ENCODE measurements at places on chromosomes 16 and 17.
A peak's percentile ranks its signal among the peaks of the same experiment; 100 is the strongest.

- no peak for DNase-seq
These were observed 19.6 kb downstream of the PIK3R6 start for GRCh38 chr17:8847891-8848290.

GRCh38 chr17:34365340-34365739 is 2.3 kb upstream of the CCL1 start:
- DNase-seq = no peak

GRCh38 chr17:38343608-38344419 is at the start of gene GPR179:
Gene GPR179, minus strand, starts transcription at chr17:38343956. Its CDS starts 167 bp downstream, at chr17:38343789.
- no peak for DNase-seq

DNA sequence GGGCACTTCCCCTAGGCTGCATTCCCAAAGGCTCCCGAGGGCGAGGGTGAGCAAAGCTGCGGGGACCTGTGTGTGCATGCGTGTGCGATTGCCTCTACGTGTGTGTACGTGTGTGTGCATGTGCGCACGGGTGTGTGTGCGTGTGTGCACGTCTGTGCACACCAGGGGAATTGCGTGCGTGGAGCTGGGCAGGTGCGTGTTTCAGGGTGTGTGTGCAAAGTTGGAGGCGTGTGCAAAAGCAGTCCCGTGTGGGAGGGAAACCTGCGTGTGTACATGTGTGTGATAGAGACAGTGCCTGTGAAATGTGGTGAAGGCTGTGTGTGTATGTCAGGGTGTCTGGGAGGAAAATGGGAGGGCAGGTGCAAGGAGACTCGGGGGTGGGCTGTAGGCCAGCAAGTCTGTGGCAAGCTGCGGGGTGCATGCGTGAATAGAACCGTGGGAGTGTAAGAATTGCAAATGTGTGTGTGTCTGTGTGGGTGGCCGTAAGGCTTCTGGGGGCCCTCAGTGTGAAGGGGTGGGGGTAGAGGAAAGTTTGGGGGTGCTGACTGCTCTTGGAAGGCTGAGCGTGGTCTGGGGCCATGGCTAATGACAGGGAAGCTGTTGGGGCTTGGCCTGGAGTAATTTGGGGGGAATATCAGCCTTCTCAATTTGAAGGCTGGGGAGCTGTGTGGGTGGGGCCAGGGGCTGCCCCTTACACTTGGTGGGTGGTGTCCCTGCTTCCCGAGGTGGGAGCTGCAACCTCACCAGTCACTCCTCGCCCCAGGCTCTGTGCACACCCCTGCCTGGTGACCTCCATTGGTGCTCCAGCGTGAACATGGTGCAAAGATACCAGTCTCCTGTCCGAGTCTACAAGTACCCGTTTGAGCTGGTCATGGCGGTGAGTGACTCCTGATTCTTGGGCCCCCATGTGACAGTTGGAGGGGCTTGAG is 644 bp downstream of the SEC14L5 start:
- no peak for DNase-seq

DNA sequence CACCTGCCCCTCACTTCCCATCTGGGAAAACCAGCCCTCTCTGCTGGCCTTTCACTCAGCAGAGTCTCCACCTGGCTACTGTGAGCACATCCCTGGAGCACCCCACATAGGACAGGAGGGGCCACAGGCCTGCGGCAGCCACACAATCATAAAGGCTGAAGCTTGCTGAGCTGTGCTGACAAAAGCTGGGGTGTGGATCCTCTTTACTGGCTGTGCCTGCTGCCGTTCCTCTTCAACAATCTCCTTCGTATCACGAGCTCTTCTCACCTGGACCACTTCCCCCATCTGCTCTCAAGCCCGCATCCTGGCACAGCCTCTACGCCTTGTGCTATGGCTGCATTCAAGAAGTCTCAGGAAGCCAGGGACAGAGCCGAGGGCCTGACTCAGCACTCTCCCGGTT is 86.1 kb downstream of the ZNF778 start:
- no peak for DNase-seq

DNA sequence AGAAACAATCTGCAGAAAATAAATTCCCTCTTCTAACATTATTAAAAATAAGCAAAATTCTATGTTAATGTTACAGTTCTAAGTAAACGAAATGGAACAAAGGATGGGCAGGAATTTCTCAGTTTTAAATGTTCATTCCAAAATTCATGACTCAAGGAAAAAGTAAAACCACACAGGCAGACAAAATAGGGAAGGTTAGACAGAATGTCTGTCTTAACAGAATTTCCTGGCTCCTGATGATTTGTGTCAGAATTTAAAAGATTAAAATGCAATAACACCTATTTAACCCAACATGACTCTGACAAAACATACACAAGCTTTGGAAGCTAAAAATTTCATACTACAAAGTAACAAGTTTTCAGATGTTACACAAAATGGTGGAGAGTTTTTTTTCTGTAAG is 42.8 kb downstream of the SPOP start:
- peak; percentile 19 for DNase-seq

- peak; percentile 65 for DNase-seq
These were observed 386.2 kb downstream of the SNX29 start for GRCh38 chr16:12362482-12363458.

GRCh38 chr17:19672009-19672750 is 23.6 kb downstream of the ALDH3A2 start:
- peak; percentile 31 for DNase-seq

DNA sequence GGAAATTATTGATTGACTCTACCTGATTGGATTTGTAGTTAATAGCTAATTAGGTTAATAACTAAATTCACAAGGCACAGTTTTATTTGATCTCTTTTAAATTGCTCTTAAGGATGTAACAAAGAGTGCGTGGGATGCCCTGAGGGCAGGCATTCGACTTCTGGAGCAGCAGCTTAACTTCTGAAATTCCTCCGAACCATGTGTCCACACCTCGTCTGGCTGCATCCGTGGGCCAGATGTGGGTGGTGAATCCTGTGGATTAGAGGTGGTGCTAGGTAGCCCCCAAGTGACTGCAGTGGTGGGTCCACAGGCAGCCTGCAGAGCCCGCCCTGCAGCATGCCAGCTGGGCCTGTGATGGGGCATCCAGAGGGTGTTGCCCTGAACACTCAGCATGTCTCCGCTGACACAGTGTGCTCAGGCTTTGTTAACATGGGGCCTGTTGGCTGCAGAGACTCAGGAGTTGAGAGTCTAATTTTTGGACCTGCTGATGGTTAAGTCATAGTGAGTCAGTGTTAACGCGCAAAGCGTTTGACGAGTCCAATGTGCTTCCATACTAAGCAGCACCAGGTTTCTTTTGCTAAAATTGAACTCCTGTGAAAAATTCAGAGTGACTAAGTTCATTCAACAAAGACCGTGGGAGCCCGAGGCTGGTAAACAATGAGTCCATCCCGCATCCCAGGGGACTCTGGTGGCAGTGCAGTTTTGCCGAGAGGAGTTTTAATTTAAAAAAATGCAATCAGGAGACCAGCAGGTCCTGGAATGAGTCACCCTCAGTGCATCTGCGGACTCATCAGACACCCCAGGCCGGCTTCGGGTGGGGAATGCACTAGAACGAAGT is 3.8 kb upstream of the NPB start:
- DNase-seq = peak; percentile 73

DNA sequence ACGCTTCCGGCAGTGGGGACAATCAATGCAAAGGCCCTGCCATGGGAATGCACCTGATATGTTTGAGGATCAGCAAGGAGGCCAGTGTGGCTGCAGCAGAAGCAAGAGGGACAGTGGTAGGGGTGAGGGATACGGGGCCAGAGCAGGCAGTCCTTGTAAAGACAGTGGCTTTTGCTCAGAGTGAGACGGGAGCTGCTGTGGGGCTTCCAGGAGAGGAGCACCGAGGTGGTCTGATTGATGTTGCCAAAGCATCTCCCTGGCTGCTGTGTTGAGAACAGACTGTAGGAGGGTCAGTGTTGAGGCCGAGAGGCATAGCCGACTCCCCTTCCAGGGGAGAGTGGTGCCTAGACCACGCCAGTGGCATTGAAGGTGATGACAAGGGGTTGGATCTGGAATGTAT is 11.4 kb upstream of the SPNS2 start:
- DNase-seq = no peak

DNA sequence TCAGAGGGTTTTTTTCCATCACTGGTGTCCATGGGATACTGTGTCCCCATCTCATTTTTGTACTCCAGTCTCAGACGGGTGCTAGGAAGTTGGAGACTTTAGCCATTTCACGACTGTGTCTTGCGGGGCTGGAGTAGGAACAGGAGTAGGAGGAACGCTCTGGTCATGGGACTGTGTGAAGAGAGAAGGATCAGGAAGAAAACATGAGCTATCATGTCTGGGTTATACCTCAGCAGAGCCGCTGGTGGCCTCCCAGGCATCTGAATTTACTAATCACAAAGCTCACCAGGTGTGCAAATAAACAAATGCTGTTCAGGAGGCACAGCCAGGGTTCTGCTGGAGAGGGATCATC is 225.4 kb downstream of the SEC14L1 start:
- no peak for DNase-seq

DNA sequence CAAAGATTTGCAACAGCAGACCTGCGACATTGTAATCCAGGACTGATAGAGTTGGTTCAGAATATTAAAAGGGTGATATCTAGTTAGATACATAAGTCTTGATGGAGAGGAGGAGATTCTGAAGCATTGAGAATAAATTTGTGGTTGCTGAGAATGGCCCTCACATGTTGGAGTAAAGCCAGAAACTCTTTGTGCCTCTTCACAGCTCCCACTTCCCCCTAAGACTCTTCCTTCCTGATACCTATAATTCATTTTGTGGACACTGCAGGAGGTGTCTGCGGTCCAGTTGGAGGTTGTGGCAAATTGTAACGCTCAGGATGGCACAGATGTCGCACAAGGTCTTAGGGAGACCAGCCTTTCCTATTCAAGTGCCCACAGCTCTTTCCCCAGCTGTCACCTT is 17.5 kb downstream of the WWOX start:
- DNase-seq = no peak

DNA sequence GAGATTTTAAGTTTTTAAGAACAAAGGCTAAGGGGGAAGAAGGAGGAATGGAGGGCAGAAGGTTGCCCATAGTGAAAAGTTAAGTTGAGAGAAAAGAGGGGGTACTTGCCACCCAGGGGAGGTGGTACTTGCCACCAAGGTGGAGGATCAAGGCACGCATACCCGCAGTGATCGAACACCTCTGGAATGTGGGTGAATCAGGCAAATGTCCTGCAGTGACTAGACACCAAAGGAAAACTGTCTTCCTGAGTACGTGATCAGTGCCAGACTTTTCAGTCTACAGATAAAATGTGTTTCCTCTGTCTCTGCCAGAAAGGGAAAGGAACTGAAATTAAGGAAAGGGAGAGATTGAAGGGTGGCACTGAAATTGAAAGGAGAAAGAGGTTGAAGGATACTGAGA is 2285.3 kb downstream of the TP53TG3F start:
- no peak for DNase-seq

GRCh38 chr17:15168379-15168778 is 96.7 kb downstream of the PMP22 start:
- DNase-seq = no peak

- DNase-seq = no peak
These were observed 1.6 kb downstream of the CPNE7 start for GRCh38 chr16:89577055-89577759.

DNA sequence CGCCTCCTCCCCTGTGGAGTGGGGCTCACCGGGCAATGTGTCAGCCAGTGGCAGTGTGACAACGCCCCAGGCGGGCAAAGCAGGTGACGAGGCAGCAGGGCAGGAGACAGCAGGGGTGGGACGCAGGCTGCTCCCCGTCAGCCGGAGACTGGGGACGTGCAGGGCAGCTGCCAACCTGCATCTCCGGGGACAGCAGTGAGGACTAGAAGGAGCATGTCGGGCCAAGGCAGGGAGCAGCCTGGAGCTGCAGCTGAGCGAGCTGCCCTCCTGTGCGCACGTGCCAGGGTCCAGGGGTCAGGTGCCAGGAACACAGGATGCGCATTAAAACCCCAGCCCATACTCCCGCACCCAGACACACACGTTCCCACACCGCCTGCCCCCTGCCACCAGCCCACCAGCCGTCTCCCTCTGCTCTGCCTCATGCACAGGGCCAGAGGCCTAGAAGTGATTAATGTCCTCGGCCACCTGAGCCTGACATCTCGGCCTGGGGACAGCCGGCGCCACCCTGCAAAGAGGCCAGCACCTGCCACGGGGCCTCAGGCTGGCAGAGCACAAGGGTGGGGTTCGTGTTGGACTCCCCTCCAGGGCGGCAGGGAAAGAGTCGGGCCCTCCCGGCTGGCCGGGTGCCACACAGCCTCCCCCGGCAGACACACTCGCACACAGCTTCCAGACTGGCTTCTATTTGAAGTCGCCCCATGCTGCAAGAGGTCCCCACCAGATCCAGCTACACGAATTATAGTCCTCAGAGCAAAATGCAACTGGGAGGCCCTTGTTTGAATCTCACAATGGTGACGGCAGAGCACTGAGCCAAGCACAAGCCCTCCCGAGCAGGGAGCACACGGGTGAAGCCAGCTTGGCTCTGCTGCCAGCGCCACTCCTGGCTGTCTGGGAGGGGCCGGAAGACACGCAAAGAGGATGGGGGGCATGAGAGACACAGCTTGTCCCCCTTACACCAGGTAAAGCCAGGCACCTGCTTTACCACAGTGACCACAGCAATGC is 90.4 kb downstream of the RBFOX3 start:
- no peak for DNase-seq

GRCh38 chr16:68798398-68798797 is 44.9 kb upstream of the TANGO6 start:
- DNase-seq = no peak

DNA sequence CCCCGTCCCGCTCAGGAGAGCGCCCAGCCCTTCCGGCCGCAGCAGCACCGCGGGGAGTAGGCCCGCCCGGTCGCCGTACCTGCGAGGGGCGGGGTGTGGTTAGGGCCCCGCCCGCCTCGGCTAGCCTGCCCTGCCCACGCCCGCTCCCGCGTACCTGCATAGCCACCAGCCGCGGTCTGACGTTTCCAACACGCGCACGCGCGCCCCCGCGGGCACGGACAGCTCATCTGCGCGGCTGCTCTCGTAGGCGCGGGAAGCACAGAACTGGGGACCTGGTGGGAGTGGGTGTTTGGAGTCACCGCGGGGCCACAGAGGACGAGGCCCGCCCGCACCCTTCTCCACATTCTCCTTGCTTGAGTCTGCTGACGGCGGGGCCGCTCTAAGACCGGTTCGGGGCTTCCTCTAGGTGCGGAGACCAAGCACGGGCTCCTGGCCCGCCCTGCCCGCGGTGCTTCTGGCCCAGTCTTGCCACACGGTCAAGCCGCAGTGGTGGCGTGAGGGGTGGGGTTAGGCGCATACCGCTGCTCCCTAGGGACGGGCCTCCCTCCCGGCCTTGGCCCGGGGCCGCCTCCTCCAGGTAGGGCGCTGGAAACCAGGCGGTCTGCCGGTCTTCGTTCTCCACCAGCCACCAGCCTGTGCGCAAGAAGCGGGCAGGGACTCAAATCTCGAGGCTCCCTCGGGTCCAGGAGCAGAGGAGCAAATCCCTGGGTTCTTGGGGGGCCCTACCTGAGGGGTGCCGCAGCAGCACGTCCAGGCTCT is 1.8 kb downstream of the NOXO1 start:
- no peak for DNase-seq

- DNase-seq = no peak
These were observed 579.1 kb downstream of the CDH13 start for GRCh38 chr16:83205896-83206295.

- DNase-seq = no peak
These were observed 13.1 kb upstream of the RNF135 start for GRCh38 chr17:30957741-30958140.

DNA sequence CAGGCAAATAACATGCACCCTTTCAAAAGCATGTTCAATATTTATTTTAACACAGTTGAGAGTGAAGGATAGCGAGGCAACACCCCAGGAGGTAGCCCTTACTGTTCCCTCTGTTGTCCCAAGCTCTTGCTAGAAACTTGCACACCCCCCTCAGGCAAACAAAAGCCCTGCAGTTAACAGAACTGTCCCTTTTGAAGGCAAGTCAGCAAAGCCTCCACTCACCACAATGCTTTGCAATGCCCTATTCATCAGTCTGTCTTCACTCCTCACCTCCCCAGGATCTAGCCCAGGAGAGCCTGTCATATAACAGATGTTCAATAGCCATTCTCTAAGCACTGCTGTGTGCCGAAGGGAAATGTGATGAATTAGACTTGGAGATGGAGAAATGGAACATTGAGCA is 3.5 kb upstream of the CNEP1R1 start:
- DNase-seq = no peak
